ENCODE measurements at places on chromosomes 4 and X. TPM values are rescaled to one million over a fixed set of nuclear protein-coding genes. Genes with fewer than 3 reads are reported as not detected.

DNA sequence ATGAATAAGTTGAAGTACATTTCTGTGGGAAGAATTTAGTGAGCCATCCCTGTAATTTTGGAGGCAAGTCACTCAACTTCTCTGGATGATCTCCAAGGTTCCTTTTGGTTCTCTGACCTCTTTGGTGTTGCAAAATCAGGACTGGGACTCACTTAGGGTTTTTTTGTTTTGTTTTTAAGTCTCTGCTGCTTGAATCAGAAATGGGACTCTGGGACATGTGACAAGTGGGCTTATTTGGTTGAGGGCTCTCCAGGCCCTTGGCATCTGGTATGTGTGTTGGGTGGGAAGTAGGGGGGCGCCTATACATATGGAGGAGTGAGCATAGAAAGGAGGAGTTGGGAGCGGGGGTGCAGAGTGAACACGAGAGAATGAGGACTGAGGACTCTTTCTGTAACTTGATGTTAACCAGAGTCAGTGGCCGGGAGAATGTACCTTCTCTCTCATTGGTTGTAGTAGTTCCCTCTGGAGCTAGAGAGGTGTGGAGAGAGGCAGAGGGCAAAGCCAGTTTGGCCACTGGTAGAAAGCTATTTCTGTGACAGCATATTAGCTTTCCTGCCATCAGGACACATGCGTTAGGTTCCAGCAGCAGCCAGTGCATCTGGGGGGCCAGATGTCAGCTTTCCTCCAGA, 1.9 kb downstream of the ARHGAP10 start:
- DNase-seq, result peak; percentile 53

DNA sequence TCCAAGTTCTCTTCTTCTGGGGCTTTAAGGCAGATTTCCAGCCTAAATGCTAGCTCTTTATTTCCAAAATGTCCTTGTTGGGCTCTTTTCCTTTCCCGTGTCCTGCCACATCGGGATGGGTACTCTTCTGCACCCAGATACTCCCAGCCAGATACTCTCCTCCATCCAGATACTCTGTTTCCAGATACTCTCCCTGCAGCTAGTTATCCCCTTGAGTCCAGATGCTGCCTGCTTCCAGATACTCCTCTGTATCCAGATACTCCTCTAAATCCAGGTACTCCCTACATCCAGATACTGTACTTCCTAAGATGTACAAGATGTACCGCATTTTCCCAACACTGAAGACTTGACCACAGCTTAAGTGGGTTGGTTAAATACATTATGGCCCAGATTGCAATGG, 10.5 kb upstream of the XG start:
- DNase-seq, result no peak

GRCh38 chr4:3781193-3781886, 15.2 kb downstream of the ADRA2C start:
- no peak for DNase-seq

DNA sequence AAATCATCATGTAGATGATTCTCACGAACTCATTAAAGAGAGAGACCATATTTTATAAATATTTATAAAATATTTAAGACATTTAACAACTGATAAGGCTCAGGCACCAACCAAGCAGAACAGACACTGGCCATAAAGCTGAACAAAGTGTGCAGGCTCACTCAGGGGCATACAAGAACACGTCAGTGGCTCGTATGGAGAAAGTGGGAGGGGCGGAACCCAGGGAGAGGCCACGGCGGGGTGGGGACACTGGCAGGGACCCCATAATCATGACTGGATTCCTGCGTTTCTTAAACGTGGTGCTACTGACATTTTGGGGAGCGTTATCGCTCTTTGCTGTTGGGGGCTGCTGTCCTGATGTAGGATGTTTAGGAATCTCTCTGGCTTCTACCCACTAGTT, 31.3 kb upstream of the FAT1 start:
- DNase-seq, result no peak

Gene MAGEC1
- not detected for total RNA-seq

Gene NLRP2B
- not detected for total RNA-seq

GRCh38 chr4:173138624-173139023, 30.0 kb upstream of the GALNT7 start:
- no peak for DNase-seq
